Pancreas (tissue), 10 donors: ENCODE measurements at places on chromosomes 12 and 14. TPM values are rescaled to one million over a fixed set of nuclear protein-coding genes. Genes with fewer than 3 reads are reported as not detected.

GPR132 gene
- 0.38 TPM for polyA plus RNA-seq

PTPRR gene
- polyA plus RNA-seq, result not detected

WIF1 gene
- polyA plus RNA-seq, result 0.52 TPM

AKAP5 gene
- polyA plus RNA-seq, result 0.16 TPM

GLT1D1 gene
- 0.27 TPM for polyA plus RNA-seq

HCFC2 gene
- polyA plus RNA-seq, result 9.0 TPM

SOAT2 gene
- polyA plus RNA-seq, result 0.54 TPM

RNASE7 gene
- polyA plus RNA-seq, result not detected

TSPAN19 gene
- polyA plus RNA-seq, result 0.57 TPM

DAO gene
- polyA plus RNA-seq, result not detected

CPM gene
- 4.3 TPM for polyA plus RNA-seq

- peaks cover 6% of the 10 kb centered on the region for H3K4me1 ChIP-seq
- H3K36me3 ChIP-seq, result no peaks in the 10 kb centered on the region
- peak overlapping the region; percentile 81 for H3K27ac ChIP-seq
These were observed 654 bp upstream of the SUPT16H start for GRCh38 chr14:21384494-21384851.

DNA sequence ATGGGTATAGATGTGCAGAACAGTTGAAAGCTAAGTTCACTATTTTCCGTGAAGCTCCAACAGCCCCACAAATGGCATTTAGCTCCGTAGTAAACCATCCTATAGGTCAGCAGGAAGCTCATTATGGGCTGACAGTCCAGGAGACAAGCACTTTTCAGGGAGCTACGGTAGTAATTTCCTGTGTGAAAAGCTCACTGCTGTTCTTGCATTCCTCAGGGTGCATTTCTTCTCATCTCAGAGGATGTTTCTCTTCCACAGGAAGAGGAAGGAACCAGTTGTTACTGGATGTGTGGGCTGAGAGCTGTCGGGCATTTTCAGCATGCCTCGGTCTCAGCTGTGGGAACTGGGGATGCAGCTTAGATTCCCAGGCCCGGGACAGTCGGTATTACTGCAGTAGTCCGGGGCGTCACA lies 72.8 kb downstream of the GALNT4 start:
- H3K27ac ChIP-seq, result no peak overlapping the region
- DNase-seq, result no peak
- H3K4me3 ChIP-seq, result no peak overlapping the region
- no peaks in the 10 kb centered on the region for H3K27me3 ChIP-seq
- H3K4me1 ChIP-seq, result no peaks in the 10 kb centered on the region
- no peaks in the 10 kb centered on the region for H3K36me3 ChIP-seq

- no peaks in the 10 kb centered on the region for H3K36me3 ChIP-seq
- H3K27me3 ChIP-seq, result no peaks in the 10 kb centered on the region
- no peaks in the 10 kb centered on the region for H3K4me1 ChIP-seq
These were observed 252.3 kb upstream of the AVPR1A start for GRCh38 chr12:63403256-63403655.

DNA sequence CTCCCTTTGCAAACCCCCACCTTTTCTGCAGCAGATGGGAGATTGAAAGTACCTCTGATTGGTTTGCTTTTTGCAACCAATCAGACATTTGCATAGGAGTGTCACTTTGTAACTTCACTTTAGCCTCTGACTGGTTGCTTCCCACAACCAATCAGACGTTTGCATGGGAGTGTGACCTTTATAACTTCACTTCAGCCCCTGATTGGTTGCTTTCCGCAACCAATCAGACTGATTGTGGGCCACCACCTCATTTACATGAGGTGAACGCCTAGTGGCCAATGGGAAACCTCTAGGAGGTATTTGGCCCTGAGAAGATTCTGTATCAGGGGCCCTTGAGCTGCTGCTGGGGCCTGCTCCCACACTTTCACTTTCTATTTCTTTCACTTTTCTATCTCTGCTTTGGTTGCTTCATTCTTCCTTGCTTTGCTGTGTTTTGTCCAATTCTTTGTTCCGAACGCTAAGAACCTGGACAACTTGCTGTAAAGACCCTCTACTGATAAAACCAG lies 106.0 kb upstream of the PRICKLE1 start:
- H3K27ac ChIP-seq, result no peak overlapping the region
- no peaks in the 10 kb centered on the region for H3K36me3 ChIP-seq
- H3K4me3 ChIP-seq, result no peak overlapping the region
- H3K4me1 ChIP-seq, result no peaks in the 10 kb centered on the region

- no peak overlapping the region for H3K27ac ChIP-seq
- no peaks in the 10 kb centered on the region for H3K4me1 ChIP-seq
- no peak overlapping the region for H3K4me3 ChIP-seq
- DNase-seq, result no peak
- no peaks in the 10 kb centered on the region for H3K36me3 ChIP-seq
These were observed 110.4 kb upstream of the FZD10 start for GRCh38 chr12:130051900-130052299.

DNA sequence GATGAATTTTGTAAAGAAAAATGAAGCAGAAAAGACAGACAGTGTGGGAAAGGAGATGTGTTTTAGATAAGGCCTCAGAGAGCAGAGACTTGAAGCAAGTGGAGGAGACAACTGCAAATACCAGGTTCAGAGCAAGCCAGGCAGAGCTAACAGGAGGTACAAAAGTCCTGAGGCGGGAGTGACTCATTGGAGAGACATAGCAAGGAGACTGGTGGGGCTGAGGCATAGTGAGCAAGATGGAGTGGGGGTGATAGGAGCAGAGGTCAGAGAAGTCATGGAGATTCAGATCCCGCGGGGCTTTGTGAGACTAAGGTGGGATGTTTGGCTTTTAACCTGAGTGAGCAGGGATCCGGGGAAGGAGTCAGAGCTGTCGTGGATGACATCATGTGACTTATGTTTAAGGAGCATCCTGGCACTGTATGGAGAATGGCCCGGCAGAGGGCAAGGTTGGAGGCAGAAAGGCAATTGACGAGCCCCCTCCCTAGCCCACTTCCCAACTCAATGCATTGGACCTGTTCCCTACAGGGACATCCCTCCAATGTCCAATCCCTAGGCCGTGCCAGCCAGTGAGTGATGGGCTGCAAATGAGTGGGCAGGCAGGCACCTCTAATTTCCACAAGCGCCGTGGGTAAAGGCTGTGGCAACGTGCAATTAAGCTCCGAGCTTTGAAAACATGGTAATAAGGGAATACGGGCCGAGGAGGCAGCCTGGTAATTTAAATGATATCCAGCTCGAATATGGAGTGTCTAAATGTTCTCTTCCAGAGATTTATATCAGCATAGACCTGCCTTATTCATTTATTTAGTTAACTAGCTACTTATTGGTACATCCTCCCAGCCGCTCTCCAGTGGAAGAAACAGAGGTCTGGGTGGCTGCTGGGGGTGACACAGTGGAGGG lies 206.8 kb upstream of the LHX5 start:
- no peak overlapping the region for H3K4me3 ChIP-seq
- H3K27me3 ChIP-seq, result no peaks in the 10 kb centered on the region
- no peaks in the 10 kb centered on the region for H3K36me3 ChIP-seq
- H3K27ac ChIP-seq, result no peak overlapping the region
- no peak for DNase-seq

GRCh38 chr14:56331592-56332216 lies 213.5 kb downstream of the PELI2 start:
- no peaks in the 10 kb centered on the region for H3K4me1 ChIP-seq
- H3K27me3 ChIP-seq, result no peaks in the 10 kb centered on the region
- H3K27ac ChIP-seq, result no peak overlapping the region

DNA sequence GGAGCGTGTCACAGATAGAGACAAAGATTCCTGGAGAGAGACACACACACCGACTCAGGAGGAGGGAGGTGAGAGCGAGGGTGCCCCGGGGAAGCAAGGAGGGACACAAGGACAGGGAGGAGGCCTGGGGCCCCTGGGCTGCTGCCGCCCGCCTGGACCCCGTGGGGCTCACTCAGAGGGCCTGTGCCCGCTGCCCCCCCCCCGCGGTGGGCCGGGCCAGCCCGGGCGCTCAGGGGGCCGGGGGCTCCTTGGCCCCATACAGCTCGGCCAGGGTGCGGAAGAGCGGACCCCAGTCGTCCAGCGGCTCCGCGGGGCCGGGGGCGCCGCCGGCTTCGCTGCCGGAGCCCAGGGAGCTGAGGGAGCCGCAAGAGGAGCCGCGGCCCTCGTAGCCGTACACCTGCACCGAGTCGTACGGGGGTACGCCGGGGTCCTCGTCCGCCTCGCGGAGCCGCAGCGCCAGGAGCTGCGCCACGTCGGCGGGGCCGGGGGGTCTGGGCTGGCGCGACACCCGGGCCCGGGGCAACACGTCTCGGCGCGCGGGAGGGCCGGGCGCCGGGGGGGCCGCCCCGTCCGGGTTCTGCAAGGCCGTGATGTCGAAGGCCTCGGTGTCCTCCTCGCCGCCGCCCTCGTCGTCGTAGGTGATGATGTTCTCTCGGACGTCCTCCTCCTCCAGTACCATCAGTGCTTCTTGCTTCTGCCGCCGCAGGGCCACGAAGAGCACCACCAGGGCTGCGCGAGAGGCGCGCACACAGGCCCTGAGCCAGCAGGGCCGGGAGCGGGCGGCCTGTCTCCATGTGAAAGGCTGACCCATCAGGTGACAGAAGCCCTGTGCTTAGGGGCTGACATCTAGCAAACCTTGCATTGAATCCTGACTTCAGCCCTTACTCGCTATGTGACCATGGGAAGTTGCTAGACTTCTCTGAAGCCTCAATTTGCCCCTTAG lies 6.0 kb downstream of the PSMB11 start:
- H3K27me3 ChIP-seq, result no peaks in the 10 kb centered on the region
- no peak overlapping the region for H3K4me3 ChIP-seq
- H3K4me1 ChIP-seq, result no peaks in the 10 kb centered on the region
- no peak overlapping the region for H3K27ac ChIP-seq
- no peak for DNase-seq

DNA sequence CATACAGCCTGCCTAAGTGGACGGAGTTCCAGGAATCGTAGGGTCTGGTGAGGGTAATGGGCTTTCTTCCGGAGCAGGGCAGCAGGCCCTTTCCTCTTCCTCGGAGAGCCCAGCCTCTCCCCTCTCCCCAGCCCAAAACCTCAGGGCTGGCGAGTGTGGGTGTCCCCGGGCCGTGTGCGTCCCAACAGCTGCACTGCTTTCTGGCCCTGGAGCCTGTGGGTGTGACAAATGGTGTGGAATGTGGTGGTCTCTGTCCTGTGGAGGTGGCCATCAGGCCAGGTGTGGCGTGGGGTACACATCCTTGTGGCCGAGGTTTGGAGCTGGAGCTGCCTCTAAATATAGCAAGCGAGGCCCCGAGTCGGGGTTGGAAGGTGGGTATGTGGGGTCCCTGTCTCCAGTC lies 8.5 kb downstream of the ORAI1 start:
- H3K4me1 ChIP-seq, result peaks cover 10% of the 10 kb centered on the region
- no peak overlapping the region for H3K27ac ChIP-seq
- no peaks in the 10 kb centered on the region for H3K27me3 ChIP-seq
- no peak for DNase-seq

GRCh38 chr12:116675339-116676107 lies 62.3 kb downstream of the SPRING1 start:
- no peak overlapping the region for H3K27ac ChIP-seq
- H3K4me1 ChIP-seq, result no peaks in the 10 kb centered on the region
- no peaks in the 10 kb centered on the region for H3K36me3 ChIP-seq
- no peaks in the 10 kb centered on the region for H3K27me3 ChIP-seq
- H3K4me3 ChIP-seq, result no peak overlapping the region
- no peak for DNase-seq

- H3K4me1 ChIP-seq, result no peaks in the 10 kb centered on the region
- no peaks in the 10 kb centered on the region for H3K36me3 ChIP-seq
- no peaks in the 10 kb centered on the region for H3K27me3 ChIP-seq
These were observed 374.4 kb downstream of the ZFP36L1 start for GRCh38 chr14:68418174-68419118.

- H3K36me3 ChIP-seq, result no peaks in the 10 kb centered on the region
- H3K27me3 ChIP-seq, result no peaks in the 10 kb centered on the region
- no peak for DNase-seq
- no peak overlapping the region for H3K4me3 ChIP-seq
- H3K4me1 ChIP-seq, result no peaks in the 10 kb centered on the region
- H3K27ac ChIP-seq, result no peak overlapping the region
These were observed 53.9 kb upstream of the NUDT4 start for GRCh38 chr12:93323625-93324329.

GRCh38 chr14:54672688-54673087 lies 105.8 kb downstream of the SAMD4A start:
- no peaks in the 10 kb centered on the region for H3K27me3 ChIP-seq
- no peak for DNase-seq
- H3K4me3 ChIP-seq, result no peak overlapping the region

DNA sequence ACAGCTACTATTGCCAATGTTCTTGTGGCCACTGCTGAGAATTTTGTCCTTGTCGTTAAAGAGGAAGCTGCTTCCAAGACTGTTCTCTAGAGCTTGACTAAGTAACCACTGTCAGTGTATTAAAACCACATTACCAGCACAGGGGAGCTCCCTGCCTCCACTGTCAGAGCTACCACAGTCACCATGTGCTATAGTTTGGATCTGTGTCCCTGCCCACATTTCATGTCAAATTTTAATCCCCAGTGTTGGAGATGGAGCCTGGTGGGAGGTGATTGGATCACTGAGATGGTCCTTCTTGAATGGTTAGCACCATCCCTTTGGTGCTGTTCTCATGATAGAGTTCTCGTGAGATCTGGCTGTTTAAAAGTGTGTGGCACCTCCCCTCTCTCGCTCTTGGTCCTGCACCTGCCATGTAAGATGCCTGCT lies 23.2 kb upstream of the RAP1B start:
- H3K4me1 ChIP-seq, result no peaks in the 10 kb centered on the region
- H3K27ac ChIP-seq, result no peak overlapping the region
- H3K36me3 ChIP-seq, result no peaks in the 10 kb centered on the region
- no peak for DNase-seq
- no peak overlapping the region for H3K4me3 ChIP-seq
- no peaks in the 10 kb centered on the region for H3K27me3 ChIP-seq

- no peaks in the 10 kb centered on the region for H3K4me1 ChIP-seq
- no peak overlapping the region for H3K4me3 ChIP-seq
- no peaks in the 10 kb centered on the region for H3K36me3 ChIP-seq
- DNase-seq, result no peak
- H3K27ac ChIP-seq, result peak overlapping the region; percentile 47
These were observed 48.3 kb downstream of the NFKBIA start for GRCh38 chr14:35355981-35356841.

- peaks cover 13% of the 10 kb centered on the region for H3K4me1 ChIP-seq
- no peak overlapping the region for H3K4me3 ChIP-seq
- H3K27ac ChIP-seq, result no peak overlapping the region
- no peaks in the 10 kb centered on the region for H3K27me3 ChIP-seq
- DNase-seq, result peak; percentile 72
- H3K36me3 ChIP-seq, result peaks cover 34% of the 10 kb centered on the region
These were observed 6.2 kb downstream of the MYL6 start for GRCh38 chr12:56164345-56164729.

GRCh38 chr12:58811346-58811745 lies 109.0 kb downstream of the LRIG3 start:
- no peak overlapping the region for H3K27ac ChIP-seq
- DNase-seq, result no peak
- H3K4me1 ChIP-seq, result peaks cover 5% of the 10 kb centered on the region
- no peak overlapping the region for H3K4me3 ChIP-seq
- H3K36me3 ChIP-seq, result no peaks in the 10 kb centered on the region
- no peaks in the 10 kb centered on the region for H3K27me3 ChIP-seq

- no peaks in the 10 kb centered on the region for H3K36me3 ChIP-seq
- no peak overlapping the region for H3K27ac ChIP-seq
- H3K27me3 ChIP-seq, result no peaks in the 10 kb centered on the region
- H3K4me3 ChIP-seq, result no peak overlapping the region
- no peaks in the 10 kb centered on the region for H3K4me1 ChIP-seq
- DNase-seq, result no peak
These were observed 44.3 kb downstream of the CYP46A1 start for GRCh38 chr14:99728231-99728920.

GRCh38 chr14:84087986-84088531 lies 1441.9 kb upstream of the FLRT2 start:
- H3K4me3 ChIP-seq, result no peak overlapping the region
- H3K36me3 ChIP-seq, result no peaks in the 10 kb centered on the region
- no peaks in the 10 kb centered on the region for H3K4me1 ChIP-seq
- H3K27me3 ChIP-seq, result no peaks in the 10 kb centered on the region
- DNase-seq, result no peak
